ENCODE measurements at places on chromosomes 6 and 20.

DNA sequence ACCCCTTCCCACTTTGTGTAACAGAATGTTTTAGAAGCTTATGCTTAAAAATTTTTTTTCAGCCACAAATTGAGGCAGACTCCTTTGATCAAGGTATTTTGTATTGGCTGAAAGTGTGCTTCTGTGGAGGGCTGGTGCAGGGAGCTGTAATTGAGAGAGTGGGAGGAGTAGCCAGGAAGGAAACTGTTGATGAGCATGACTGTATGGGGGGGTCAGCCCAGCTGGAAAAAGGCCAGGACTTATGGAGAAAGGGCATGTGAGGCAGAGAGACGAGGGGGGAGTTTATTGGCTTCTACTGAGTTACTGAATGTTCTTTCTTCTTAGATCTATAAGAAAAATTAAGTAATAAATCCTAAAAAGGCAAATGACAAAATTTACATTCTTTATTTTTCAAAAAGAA is 13.4 kb downstream of the RFPL4B start:
- DNase-seq: no peak

GRCh38 chr20:19697415-19697814 is 60.6 kb upstream of the RIN2 start:
- DNase-seq: no peak

DNA sequence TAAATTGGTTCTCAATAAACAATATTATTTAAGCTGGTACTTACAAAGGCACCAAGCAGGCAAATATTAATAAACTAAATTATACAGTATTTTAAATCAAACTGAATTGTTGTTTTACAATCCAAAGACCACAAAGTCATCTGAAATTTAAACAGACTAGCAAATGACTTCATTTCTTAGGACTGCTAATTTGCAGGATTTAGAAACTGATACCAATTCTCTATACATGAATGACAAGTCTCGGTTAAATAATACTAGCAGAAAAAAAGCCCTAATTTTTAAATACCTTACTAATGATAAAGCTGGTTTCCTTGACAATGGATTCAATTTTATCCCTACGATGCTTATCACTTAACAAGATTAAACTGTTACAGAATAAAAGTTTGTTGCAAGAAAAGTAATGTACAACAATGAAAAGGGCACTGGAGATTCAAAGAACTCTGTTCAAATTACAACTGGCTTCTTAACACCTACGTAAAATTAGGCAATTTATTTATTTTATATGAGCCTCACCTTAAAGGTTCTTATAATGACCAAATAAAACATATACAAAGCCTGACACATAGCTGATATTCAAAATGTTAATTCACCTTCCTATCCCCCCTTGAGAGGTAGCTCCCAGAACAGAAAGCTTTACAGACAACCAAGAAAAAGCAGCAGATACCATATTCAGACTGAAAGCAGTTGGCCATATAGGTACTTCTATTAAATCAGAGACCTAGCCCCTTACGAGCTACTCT is 33.1 kb downstream of the HBS1L start:
- DNase-seq: no peak

DNA sequence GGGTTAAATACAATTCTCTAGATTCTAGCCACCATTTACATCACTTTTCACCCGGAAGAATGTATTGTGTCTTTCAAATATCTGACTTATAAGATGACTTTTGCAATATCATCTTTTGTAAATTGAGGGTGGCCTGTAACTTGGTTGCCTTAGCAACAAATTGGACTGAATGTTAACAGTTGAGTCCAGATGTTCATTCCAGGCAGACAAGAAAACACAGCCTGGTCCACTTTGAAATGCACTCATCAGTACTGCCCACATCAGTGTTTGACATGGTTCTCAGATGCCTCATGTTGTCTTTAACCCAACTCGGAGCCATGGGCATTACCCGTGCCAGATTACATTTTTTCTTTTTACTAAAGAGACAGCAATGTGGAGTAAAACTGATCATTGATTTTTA is 781.6 kb upstream of the CHD6 start:
- no peak for DNase-seq

DNA sequence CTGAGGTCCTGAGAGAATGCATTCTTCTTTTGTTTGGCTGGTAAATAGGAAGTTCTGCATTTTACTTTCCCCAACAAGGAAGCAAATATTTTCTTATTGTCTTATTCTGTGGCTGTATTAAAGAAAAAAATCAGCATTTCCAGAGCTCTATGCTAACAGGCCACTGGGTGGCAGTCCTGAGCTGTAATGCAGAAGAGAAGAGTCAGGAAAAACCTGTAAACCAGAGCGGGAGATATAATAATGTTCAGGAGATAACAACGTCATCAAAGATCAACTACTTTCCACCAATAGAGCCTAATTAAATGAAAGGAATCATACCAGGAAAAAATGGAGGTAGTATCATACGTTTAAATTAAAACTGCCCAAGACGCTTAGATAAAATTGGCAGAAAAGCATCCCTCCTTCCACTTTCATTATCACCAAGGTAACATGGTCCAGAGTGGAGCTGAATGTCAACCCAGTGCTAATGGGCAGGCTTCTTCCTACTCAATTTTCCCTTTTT is 55.6 kb upstream of the CARMIL1 start:
- no peak for DNase-seq
